ENCODE measurements at places on chromosomes 13 and 19.

GRCh38 chr19:40614622-40615411 is 13.6 kb downstream of the LTBP4 start:
- peak; percentile 98 for DNase-seq

DNA sequence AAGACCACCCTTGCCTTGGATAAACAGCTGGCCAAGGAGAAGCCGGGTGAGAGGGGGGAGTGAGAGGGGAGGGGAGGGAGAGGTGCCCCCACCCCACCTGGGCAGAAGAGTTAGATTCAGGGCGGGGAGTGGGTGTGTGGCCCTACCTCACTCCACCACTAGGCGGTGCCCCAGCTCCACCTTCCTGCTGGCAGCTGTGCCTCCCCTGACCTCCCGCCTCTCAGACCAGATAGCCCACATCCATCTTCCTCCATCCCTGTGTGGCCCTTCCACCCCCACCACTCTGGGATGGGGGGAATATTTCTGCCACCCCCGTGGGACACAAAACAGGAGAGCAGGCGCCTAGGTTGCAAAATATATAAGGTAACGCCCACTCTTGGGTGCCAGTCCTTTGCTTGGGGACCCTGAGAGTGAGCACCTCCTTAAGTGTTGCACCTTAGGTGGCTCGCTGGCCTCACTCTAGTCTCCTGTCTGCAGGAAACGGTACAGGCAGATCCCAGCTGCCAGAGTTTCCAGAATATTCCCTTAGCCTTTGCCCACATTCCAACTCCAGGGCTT is 13.8 kb upstream of the EHD2 start:
- peak; percentile 26 for DNase-seq

DNA sequence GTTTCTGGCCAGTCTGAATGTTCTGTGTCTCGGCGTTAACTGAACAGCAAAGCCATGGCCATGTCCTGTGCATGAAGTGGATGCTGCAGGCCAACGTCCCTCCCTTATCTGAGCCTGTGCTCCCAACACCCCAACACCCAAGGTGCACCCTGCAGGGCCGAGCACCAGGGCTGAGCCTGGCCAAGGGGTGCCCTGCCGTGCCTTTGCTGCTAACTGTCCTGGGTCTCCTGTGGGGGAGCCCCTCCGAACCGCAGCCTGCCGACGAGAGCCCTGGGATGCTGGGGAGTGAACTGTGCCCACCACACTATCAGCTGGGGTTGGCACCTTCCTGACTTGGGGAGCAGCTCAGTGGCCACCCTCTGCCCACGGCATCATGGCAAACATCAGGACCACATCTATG is 17.6 kb downstream of the GPX4 start:
- DNase-seq = no peak

DNA sequence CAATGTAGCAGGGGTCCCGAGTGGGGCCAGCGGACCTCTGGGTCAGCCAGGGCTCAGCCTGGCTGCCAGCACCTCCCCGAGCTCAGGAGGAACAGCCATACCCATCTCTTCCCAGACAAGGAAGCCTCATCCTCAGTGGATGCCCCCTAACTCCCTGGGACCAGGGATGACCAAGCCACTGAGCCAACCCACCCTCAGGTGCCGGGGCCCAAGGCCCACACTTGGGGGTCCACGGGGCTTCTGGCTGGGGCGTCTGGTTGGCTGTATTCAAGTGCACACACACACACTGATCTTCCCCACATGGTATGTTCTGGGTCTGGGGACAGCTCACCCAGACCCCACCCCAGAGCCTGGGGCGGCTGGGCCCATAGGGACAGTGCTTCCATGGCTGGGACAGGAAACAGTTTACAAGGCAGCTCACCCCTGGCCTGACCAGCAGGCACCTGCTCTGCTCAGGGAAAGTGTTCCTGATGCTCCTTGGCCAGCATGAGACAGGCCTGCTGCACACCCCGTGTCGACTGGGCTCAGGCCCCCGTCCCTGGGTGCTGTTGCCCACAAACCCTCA is 7.7 kb downstream of the RAB11B start:
- DNase-seq = no peak

GRCh38 chr19:5032101-5032967 is 63.4 kb downstream of the KDM4B start:
- no peak for DNase-seq

DNA sequence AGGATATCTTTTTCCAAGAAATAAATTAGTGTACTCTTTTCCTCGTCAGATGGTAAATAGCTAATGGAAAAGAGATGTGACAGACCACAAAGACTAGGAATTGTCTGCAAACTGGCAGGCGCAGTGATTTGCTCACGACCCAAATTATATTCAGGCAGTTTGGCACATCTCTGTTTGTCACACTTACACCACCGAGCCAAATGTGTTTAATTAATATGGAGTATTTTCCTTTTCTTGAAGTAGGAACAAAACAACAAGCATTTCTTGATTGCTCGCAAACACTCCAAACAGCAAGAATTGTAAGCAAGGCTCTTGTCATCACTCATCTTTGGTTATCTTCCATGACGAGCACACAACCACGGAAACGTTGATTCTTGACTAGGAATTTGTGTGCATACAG is 884.2 kb downstream of the PCDH9 start:
- DNase-seq = no peak

DNA sequence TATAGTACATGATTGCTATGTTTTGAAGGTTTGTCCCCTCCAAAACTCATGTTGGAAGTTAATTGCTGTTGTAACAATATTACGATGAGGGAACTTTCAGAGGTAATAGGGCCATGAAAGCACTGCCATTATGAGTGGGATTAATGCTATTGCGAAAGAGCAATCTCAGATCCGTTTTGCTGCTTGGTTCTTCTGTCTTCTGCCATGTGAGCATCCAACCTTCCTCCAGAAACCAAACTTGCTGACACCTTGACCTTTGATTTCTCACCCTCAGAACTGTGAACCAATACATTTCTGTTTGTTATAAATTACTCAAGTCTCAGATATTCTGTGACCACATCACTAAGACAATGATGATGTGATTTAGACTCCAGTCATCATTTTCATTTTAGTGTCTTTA is 2590.9 kb downstream of the PCDH9 start:
- no peak for DNase-seq

GRCh38 chr13:77028202-77028601 is 1.2 kb upstream of the FBXL3 start:
- no peak for DNase-seq

GRCh38 chr13:91241221-91241933 is 106.1 kb upstream of the MIR17HG start:
- DNase-seq = no peak

GRCh38 chr19:14156122-14156521 is 19.7 kb upstream of the ASF1B start:
- no peak for DNase-seq

GRCh38 chr13:76231522-76232167 is 595.5 kb downstream of the LMO7 start:
- no peak for DNase-seq

DNA sequence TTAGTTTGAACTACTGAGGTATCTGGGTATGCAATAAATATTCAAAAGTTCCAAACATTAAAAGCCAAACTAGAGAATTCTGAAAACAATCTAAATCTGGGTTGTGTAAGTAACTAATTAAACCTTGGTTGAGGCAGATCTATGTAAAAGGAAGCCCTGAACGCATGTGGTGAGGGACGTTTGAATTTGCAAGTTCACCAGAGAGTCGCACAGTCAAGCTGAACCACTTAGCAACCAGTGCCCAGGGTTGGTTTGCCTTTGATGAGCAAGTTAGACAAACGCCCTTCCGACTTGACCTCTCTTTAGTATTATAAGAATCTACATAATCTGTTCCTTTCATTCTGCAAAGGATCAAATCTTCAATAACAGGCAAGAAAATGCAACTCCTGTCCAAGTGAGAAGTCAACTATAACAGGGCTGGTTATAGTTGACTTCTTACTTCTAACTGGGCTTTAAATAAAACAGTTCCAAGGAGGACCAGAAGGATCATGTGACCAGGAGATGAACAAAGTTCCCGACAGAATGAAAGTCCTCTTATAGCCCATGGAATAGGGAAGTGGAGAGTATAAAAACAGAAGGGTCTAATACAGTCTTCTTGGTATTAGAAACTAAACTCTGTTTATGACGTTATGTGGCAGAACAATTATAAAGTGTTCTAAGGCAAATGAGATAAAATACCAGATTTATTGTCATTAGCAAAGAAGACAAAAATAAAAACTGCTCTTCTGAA is 40.6 kb downstream of the PHF11 start:
- no peak for DNase-seq

DNA sequence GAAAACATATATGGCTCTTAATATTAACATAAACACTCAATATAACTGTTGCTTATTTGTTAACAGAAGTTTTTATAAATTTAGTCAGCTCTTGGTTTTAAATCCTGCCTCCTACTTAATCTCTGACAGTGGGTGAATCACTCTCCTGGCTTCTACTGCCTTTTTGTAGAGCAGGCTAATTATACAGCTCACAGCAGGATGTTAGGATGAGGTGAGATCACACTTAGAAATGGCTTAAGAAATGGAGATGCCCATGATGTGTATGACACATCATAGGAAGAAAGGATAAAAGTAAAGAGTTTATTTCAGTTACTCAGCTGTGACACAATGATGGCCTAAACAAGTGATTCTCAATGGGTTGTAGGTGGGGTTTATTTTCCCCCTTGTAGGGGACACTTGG is 345.6 kb downstream of the SPRY2 start:
- DNase-seq = no peak

- peak; percentile 27 for DNase-seq
Observed at GRCh38 chr19:6065685-6066374, 44.5 kb downstream of the RFX2 start.

DNA sequence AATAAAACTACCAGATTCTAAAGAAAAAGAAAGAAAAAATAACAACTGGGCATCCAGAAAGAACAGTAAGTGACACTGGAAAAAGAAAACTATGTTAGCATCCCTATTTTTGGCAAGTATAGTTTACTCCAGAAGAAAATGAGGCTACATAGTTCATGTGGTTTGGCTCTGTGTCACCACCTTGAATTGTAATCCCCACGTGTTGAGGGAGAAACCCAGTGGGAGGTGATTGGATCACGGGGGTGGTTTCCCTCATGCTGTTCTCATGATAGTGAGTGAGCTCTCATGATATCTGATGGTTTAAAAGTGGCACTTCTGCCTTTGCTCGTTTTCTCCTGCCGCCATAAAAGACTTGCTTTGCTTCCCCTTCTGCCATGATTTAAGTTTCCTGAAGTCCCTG is 76.9 kb downstream of the ITGBL1 start:
- peak; percentile 2 for DNase-seq

GRCh38 chr13:24282256-24282655 is 27.1 kb upstream of the C1QTNF9 start:
- DNase-seq = no peak

GRCh38 chr19:7674010-7675005 is 2.6 kb upstream of the MCEMP1 start:
- no peak for DNase-seq

GRCh38 chr19:19444681-19445155 is 39.2 kb downstream of the GATAD2A start:
- no peak for DNase-seq

- DNase-seq = no peak
Observed at GRCh38 chr13:97136418-97136817, 85.7 kb upstream of the MBNL2 start.

DNA sequence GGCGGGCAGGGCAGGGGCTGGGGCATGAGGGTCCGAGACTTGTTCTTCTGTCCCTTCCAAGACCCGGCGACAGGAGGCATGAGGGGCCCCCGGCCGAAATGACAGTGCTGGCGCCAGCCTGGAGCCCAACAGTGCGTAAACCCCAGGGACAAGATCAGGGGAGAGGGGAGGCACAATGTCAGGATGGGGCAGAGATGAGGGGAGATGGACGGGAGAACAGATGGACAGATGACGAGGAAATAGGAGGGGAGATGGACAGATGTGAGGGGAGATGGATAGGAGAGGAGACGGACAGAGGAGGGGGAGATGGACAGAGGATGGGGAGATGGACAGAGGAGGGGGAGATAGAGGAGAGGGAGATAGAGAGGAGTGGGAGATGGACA is 518 bp downstream of the FLT3LG start:
- DNase-seq = no peak

DNA sequence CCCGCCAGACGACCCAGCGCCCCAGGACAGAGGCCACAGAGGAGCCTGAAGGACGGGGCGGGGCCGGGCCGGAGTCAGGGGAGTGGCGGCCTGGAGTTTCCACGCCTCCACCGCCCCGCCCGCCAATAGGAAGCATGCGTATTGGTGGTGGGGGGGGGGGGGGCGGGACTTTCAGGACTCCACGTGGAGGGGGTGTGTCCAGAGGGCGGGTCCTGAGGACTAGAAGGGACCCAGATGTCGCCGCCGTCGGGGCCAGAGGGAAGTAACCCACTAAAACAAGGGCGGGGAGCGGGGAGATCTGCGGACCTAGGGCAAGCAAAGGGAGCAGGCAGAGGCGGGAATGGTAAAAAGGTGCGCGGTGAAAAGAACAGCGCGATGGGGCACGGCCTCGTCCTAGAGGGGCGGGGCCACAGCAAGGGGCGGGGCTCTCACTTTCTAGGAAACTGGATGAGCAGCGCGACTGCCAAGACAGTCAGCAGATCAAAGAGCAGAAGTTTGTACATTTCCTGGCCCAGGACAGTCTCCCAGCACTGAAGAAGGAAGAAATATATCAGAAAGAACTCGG is 2.8 kb upstream of the LENG1 start:
- DNase-seq = peak; percentile 70

GRCh38 chr19:53960886-53961285 is 1.9 kb upstream of the CACNG8 start:
- no peak for DNase-seq

All from activated CD4-positive, alpha-beta T cell treated with anti-CD3 and anti-CD28 coated beads, Interleukin-2, amount 50 U/mL, for 24 hours (primary cell).